ENCODE measurements at places on chromosomes 7 and 10.

GRCh38 chr7:935164-935873 is 19.2 kb downstream of the ADAP1 start:
- DNase-seq, result no peak

GRCh38 chr10:113522460-113522859 is 30.4 kb upstream of the HABP2 start:
- no peak for DNase-seq

- DNase-seq, result no peak
These were observed 780.6 kb downstream of the INHBA start for GRCh38 chr7:40922316-40922670.

- no peak for DNase-seq
These were observed 83.7 kb downstream of the DGKB start for GRCh38 chr7:14818871-14819270.

DNA sequence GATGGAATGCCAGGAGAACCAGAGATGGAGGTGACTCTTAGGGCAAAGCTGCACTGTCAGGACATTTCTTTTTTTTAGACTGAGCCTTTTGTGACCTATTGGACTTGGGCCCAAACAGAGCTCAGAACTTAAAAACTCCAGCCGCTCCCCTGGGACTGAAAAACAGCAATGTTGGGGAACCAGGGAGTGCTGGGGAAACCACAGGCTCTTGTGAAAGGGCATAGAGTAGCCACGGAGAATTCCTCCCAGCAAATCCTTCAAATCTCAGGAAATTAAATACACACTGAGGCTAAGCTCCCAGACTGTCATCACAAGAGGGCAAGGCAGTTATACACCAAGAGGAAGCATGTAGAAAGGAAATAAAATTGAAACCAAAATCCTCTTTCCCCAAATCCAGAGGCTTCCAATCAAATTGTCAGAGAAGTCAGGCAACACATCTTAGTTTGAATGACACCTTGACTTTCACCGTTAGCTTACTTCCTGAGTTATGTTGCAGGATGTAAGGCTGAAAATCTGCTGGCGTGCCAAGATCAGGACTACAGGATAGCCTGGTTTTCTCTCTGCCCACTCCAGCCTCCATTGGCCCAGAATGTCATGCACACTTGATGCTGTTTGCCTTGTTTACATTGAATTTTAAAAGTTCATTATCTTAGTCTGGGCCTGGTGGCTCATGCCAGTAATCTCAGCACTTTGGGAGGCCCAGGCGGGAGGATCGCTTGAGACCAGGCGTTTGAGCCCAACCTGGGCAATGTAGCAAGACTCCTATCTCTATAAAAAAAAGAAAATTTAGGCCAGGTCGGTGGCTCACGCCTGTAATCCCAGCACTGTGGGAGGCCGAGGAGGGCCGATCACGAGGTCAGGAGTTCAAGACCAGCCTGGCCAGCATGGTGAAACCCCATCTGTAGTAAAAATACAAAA is 2.6 kb upstream of the RFC2 start:
- no peak for DNase-seq
